T-cell (primary cell): ENCODE measurements at places on chromosomes 1 and 21.
A peak's percentile ranks its signal among the peaks of the same experiment; 100 is the strongest.

DNA sequence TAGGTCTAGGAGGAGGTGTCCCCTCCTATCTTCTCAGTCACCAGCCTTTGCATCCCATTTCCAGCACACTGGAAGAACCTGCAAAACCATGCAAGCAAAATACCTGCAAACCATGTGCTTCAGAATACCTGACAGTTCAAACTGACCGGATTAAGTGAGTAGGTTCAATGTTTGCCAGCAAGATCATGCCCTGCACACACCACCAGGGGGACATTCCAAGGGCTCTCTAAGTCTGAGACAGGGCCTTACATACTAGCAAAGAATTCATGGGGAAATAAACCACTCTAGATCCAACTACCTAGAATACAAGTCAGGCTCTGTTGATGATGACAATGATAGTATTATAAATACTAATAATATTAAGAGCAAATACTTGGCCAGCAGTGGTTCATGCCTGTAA is 27.6 kb downstream of the INPP5B start:
- no peak overlapping the region for H3K27ac ChIP-seq
- peaks cover 3% of the 10 kb centered on the region for H3K4me1 ChIP-seq
- no peak overlapping the region for H3K4me3 ChIP-seq
- no peaks in the 10 kb centered on the region for H3K27me3 ChIP-seq

DNA sequence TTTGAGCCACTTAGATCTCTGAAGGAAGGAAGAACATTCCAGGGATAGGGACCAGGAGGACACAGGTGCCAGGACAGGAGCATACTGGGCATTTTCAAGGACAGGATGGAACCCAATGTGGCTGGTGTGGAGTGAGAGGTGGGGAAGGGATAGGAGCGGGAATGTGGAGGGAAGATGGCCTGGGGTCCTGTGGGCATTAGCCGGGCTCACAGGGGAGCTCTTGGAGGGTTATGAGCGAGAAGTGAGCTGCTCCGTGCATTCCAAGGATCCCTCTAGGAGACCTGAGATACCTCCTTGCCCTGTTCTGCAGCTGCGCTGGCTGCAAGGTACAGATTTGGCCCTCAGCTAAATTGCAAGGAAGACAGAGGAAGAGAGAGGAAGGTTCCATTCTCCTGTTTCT is 87.5 kb downstream of the IER5 start:
- no peak overlapping the region for H3K27ac ChIP-seq
- peaks cover 16% of the 10 kb centered on the region for H3K27me3 ChIP-seq
- no peak for DNase-seq
- peaks cover 13% of the 10 kb centered on the region for H3K4me1 ChIP-seq
- H3K4me3 ChIP-seq: no peak overlapping the region

DNA sequence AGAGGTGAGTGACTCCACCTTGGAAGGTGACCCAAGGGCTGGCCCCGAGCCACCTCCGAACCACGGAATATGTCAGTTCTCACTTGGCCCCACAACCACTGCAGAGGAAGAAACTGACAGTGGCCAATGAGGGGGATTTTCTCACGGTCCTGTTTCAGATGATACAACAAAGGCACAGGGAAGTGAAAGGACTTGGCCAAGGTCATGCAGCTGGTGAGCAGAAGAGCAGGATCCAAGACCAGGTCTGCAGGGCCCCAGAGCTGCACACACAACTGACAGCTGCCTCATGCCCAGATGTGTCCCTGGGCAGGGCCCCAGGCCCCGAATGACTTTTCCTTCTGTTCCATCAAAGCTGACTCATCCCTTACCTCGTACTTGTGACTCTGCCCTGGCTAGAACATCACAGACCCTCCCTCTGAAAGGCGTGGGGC is 25.8 kb upstream of the EVA1B start:
- H3K4me3 ChIP-seq: no peak overlapping the region
- no peak for DNase-seq
- H3K36me3 ChIP-seq: peaks cover 12% of the 10 kb centered on the region
- no peak overlapping the region for H3K27ac ChIP-seq
- peaks cover 2% of the 10 kb centered on the region for H3K4me1 ChIP-seq
- H3K27me3 ChIP-seq: no peaks in the 10 kb centered on the region

- no peak overlapping the region for H3K4me3 ChIP-seq
- H3K27ac ChIP-seq: no peak overlapping the region
- H3K27me3 ChIP-seq: peaks cover 6% of the 10 kb centered on the region
- no peaks in the 10 kb centered on the region for H3K36me3 ChIP-seq
Observed at GRCh38 chr1:233620065-233620464, 6.2 kb downstream of the KCNK1 start.

DNA sequence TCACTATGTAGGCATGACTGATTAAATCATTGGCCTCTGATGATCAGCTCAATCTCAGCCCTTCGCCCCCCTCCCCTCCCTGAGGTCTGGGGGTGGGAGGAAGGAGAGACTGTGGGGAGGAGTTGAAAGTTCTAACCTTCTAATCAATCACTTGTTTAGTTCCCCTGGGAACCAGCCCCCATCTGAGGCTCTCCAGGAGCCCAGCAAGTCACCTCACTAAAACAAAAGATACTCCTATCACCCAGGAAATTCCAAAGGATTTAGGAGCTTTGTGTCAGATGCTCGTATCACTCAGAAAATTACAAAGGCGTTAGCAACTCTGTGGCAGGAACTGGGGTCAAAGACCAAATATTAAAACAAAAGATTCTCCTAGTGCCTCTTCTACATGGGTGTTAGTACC is 21.6 kb downstream of the SYF2 start:
- H3K36me3 ChIP-seq: no peaks in the 10 kb centered on the region
- no peaks in the 10 kb centered on the region for H3K27me3 ChIP-seq
- no peak overlapping the region for H3K27ac ChIP-seq
- DNase-seq: no peak
- H3K4me3 ChIP-seq: no peak overlapping the region

DNA sequence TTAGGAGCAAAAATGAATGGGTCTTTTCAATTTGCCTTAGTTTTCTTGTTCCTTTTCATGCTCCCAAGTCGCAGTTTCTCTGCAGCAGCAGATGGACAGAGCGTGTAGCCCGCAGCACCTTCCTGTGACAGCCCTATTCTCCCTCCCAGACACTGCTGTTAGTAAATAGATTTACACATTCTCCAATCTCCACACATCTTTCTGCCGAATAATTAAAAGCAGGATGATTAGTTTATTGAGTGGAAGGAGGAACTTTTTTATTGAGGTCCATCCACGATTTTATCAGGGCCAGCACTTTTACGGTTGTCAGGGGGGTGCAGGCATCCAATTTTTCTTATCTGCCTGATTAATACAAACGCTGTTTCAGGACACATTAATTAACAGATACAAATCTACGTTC is 98.2 kb upstream of the USH2A start:
- no peak overlapping the region for H3K4me3 ChIP-seq
- no peak for DNase-seq
- no peaks in the 10 kb centered on the region for H3K4me1 ChIP-seq

DNA sequence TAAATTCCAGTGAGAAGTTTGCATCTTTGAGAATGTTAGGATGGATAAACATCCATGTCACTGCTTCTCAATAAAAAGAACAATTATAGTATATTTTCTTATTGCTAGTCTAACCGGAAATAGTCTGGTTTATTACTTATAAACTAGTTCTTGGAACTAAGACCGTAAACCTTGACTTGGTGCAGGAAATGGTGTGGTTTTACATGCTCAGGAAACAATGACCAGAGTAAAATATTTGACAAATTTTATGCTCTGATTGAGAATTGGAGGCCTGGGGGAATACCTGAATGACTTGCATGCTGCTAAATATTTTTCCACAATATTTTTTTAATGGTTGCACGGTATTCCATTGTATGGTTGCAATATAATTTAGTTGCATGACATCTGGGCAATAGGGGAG is 76.3 kb downstream of the XCL2 start:
- no peak for DNase-seq
- H3K36me3 ChIP-seq: no peaks in the 10 kb centered on the region
- no peak overlapping the region for H3K4me3 ChIP-seq
- peak overlapping the region; percentile 55 for H3K27ac ChIP-seq
- peaks cover 34% of the 10 kb centered on the region for H3K4me1 ChIP-seq

GRCh38 chr1:33312413-33312749 is 8.5 kb downstream of the A3GALT2 start:
- H3K27me3 ChIP-seq: peaks cover 18% of the 10 kb centered on the region
- H3K36me3 ChIP-seq: no peaks in the 10 kb centered on the region

GRCh38 chr1:218810306-218810705 is 363.4 kb upstream of the LYPLAL1 start:
- DNase-seq: no peak
- H3K4me3 ChIP-seq: no peak overlapping the region
- H3K27ac ChIP-seq: no peak overlapping the region
